GM13977 (cell line): ENCODE measurements at places on chromosomes 7 and 10.

GRCh38 chr10:123640016-123640535, 26.1 kb upstream of the GPR26 start:
- DNase-seq = no peak

- no peak for DNase-seq
These were observed 39.0 kb downstream of the SVIL start for GRCh38 chr10:29595636-29596225.

GRCh38 chr10:93703066-93703465, 674 bp upstream of the FRA10AC1 start:
- no peak for DNase-seq

GRCh38 chr7:44220046-44220357, 19.2 kb downstream of the YKT6 start:
- DNase-seq = no peak

DNA sequence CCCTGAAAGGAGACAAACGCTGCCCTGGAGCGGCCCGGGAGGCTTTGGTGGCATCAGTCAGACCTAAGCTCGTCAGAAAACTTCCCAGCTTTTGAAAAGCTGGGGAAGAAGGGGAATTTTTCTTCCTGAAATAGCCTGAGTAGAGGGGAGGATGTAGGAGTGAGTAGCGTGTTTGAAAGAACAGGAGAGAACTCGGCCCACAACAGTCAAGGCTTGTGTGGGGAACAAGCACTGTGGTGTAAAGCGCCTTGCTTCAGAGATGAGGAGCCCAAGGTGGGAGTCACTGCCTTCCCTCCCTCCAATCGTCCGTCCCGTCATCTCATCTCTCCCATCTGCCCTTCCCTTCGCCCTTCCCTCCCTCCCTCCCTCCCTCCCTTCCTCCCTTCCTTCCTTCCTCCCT, 273.3 kb downstream of the CAMK1D start:
- no peak for DNase-seq

DNA sequence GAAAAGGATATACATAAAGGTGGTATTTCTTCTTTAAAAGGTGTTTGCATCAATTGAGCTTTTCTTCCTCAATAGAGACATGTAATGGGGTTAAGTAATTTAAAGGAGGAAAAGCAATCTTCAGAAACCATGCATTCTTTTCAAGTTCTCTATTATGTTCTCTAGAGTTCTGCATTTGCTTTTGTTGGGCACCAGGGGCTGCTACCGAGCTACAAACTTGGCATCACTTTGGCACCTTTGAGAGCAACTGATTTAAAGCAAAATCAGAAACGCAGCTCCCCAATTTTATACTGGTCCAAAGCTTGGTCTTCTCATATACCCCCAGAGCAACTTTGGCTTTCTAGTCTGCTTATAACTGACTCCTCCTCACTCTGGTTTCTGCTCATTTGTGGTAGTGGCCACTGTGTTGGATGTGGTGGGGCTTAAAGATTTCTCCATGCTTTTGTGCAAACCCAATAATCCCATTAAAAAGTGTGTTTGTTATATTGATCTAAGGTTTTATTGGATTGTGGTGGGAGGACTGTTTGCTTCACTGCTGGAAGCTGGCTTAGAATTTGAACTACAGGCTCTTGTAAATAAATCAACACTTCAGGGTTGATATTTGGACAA, 712.1 kb downstream of the PHTF2 start:
- peak; percentile 17 for DNase-seq

- no peak for DNase-seq
These were observed 74.8 kb downstream of the ZEB1 start for GRCh38 chr10:31393844-31394243.

DNA sequence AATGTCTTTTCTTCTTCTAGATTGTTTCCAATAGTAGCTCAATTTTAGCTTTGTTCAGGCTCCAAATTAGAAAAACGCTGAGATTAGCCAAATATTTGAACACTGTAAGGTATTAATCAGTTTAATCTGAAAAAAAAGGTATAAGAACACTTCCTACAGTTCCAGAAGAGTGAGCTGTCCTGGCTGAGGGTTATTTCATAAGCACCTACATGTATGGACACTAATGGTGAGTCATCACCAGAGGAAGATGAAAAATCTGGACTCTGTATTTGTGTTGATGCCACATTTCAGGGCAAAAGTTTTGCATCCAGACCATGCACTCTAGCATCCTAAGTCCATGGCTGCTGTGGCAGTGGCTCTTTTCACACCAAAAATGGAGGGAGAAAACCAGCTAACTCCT, 189.5 kb downstream of the ANKRD30A start:
- no peak for DNase-seq
